ENCODE measurements at places on chromosomes 11 and 22.

- H3K4me3 ChIP-seq = no peak overlapping the region
- peak; percentile 18 for DNase-seq
- peaks cover 19% of the 10 kb centered on the region for H3K4me1 ChIP-seq
- H3K36me3 ChIP-seq = no peaks in the 10 kb centered on the region
Observed at GRCh38 chr11:13963169-13963948, 836 bp downstream of the SPON1 start.

- peak overlapping the region; percentile 19 for H3K4me3 ChIP-seq
- peaks cover 74% of the 10 kb centered on the region for H3K36me3 ChIP-seq
- H3K27ac ChIP-seq = no peak overlapping the region
- peaks cover 41% of the 10 kb centered on the region for H3K4me1 ChIP-seq
- H3K27me3 ChIP-seq = no peaks in the 10 kb centered on the region
Observed at GRCh38 chr22:42623301-42623751, 8.6 kb upstream of the POLDIP3 start.

DNA sequence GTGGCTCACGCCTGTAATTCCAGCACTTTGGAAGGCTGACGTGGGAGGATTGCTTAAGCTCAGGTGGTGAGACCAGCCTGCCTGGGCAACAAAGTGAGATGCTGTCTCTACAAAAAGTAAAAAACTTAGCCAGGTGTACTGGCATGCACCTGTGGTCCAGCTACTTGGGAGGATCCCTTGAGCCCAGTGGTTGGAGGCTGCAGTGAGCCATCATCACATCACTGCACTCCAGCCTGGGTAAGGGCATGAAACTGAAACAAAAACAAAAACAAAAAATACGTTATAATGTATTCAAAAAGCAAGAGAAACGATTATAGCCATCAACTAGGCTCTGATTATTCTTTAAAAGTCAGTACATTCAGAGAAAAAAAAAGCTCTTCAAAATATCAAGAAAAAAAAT lies 62.5 kb downstream of the TCF20 start:
- peaks cover 2% of the 10 kb centered on the region for H3K4me1 ChIP-seq
- H3K27me3 ChIP-seq = no peaks in the 10 kb centered on the region
- no peak for DNase-seq
- no peak overlapping the region for H3K4me3 ChIP-seq

GRCh38 chr11:123509737-123510578 lies 79.9 kb downstream of the GRAMD1B start:
- peaks cover 3% of the 10 kb centered on the region for H3K36me3 ChIP-seq
- peak; percentile 77 for DNase-seq
- H3K27ac ChIP-seq = peak overlapping the region; percentile 46
- peaks cover 7% of the 10 kb centered on the region for H3K27me3 ChIP-seq

GRCh38 chr11:61887839-61888494 lies 3.4 kb downstream of the FADS3 start:
- peak overlapping the region; percentile 38 for H3K27ac ChIP-seq
- no peak overlapping the region for H3K4me3 ChIP-seq
- H3K36me3 ChIP-seq = no peaks in the 10 kb centered on the region
- H3K4me1 ChIP-seq = peaks cover 27% of the 10 kb centered on the region
- no peaks in the 10 kb centered on the region for H3K27me3 ChIP-seq

DNA sequence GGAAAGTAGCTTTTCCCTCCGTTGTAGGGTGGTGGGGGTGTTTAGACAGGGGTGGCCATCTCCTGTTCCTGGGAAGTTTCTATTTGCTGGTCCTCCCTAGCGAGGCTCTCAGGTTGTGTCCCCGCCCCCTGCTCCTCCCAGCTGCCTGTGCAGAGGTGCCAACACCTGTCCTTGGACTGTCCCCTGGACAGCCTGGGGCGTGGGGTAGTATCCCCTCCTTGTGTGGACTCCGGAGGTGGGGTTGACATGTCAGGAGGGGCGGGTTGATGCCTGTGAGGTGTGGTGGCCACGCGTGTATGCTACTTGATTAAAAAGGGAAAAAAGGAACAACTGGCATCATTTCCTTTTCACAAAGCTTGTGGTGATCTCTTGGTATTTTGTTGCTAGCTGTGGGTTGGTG lies 14.3 kb upstream of the RANBP1 start:
- H3K4me3 ChIP-seq = no peak overlapping the region
- H3K27me3 ChIP-seq = no peaks in the 10 kb centered on the region
- H3K4me1 ChIP-seq = peaks cover 15% of the 10 kb centered on the region
- peaks cover 61% of the 10 kb centered on the region for H3K36me3 ChIP-seq

DNA sequence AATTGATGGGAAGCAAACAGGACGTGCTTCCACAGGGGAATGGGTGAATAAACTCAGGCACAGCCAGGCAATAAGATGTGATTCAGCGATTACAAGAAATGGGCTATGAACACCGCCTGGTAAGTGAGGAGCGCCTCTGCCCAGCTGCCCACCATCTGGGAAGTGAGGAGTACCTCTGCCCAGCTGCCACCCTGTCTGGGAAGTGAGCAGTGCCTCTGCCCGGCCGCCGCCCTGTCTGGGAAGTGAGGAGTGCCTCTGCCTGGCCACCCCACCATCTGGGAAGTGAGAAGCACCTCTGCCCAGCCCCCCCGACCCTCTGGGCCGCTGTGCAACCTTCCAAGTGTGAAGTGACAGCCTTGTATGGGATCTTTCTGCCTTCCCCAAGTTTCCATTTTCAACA lies 73.2 kb upstream of the PRR5 start:
- no peaks in the 10 kb centered on the region for H3K4me1 ChIP-seq
- peaks cover 31% of the 10 kb centered on the region for H3K27me3 ChIP-seq
- H3K36me3 ChIP-seq = no peaks in the 10 kb centered on the region
- no peak for DNase-seq
- no peak overlapping the region for H3K27ac ChIP-seq

GRCh38 chr11:63915961-63916836 lies 765 bp downstream of the RCOR2 start:
- peaks cover 58% of the 10 kb centered on the region for H3K4me1 ChIP-seq
- DNase-seq = peak; percentile 60
- no peaks in the 10 kb centered on the region for H3K36me3 ChIP-seq
- H3K27ac ChIP-seq = no peak overlapping the region
- no peaks in the 10 kb centered on the region for H3K27me3 ChIP-seq

DNA sequence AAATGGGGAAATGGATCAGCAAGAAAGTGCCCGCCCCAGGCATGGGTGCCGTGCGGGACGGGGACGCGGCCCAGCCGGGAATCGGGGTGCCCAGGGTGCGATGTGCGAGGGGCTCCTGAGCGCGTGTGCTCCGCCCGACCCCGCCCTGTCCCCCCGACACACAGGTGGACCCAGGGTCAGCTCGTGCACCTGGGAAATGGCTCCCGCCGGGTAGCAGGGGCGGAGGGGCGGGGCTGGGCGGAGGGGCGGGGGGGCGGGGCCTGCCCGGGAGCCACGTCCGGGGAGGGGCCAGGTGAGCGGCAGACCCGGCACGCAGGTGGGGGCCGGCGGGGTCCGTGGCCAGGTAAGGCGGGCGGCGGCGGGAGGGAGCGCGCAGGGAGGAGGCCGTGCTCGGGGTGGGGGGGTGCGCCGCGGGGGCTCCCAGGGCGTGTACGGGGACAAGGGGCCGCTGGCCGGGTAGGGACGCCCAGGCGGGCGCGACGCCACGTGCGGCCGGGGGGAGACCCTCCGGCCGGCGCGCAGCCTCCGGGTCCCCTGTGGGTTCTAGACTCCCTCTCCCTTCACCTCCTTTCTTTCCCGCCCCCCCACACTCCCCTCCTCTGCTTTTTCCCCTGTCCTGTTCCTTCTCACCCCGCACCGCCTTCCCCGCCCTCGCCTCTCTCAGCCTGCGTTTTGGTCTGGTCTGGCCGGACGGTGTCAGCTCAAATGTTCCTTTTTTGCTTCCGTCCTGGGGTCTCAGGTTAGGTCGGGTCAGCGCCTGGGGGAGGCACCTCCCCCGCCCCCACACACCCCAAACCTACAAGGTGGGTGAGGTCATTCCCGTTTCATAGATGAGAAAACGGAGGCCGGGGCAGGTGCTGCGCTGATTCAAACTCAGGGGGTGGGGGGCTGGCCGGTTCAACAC lies at the start of gene ARHGAP8:
Gene ARHGAP8, plus strand, starts transcription at position 291 of the 904 bp plus-strand sequence. CDS start 33,953 bp downstream, outside the sequence.
- no peak within 1 kb of the TSS for H3K27ac ChIP-seq
- H3K4me1 ChIP-seq = peaks cover 17% of the 10 kb centered on the region
- no peaks in the 10 kb centered on the region for H3K36me3 ChIP-seq
- peaks cover 64% of the 10 kb centered on the region for H3K27me3 ChIP-seq
- no peak for DNase-seq

- H3K4me3 ChIP-seq = no peak overlapping the region
- H3K27ac ChIP-seq = no peak overlapping the region
- no peaks in the 10 kb centered on the region for H3K36me3 ChIP-seq
- H3K27me3 ChIP-seq = no peaks in the 10 kb centered on the region
Observed at GRCh38 chr11:28618416-28618815, 510.2 kb downstream of the METTL15 start.

DNA sequence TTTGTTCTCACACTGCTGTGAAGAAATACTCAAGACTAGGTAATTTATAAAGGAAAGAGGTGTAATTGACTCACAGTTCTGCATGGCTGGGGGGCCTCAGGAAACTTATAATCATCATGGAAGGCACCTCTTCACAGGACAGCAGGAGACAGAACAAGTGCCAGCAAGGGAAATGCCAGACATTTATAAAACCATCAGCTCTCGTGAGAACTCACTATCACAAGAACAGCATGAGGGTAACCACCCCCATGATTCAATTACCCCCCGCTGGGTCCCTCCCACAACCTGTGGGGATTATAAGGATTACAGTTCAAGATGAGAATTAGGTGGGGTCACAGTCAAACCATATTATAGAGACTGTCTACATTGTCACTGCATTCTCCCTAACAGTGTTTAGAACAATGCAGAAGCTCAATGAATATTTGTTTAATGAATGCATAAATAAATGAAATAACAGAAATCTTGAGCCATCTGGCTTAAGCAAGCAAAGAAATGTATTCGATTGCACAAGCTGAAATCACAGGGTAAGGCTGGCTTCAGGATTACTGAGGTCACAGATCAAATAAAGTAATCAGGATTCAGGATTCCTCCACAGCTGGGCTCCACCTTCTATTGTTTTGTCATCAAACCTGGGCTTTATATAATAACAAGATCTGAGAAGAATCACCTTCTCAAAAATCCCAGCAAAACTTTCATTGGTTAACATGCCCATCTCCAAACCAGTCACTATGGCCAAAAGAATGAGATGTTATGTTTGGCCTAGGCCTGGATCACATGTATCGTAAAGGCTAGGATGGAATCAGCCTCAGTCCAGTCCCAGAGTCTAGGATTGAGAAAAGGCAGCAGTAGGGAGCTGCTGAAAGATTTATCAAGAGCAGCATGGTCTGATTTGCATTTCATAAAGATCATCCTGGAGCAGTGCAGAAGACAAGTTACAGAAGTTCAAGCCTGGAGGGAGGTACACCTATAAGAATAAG lies 137.8 kb upstream of the UBASH3B start:
- peaks cover 12% of the 10 kb centered on the region for H3K27me3 ChIP-seq
- no peak for DNase-seq
- H3K4me3 ChIP-seq = no peak overlapping the region

Data from mesenchymal stem cell (in vitro differentiated cells and primary cell).